ENCODE measurements at places on chromosomes 1 and 21. TPM values are rescaled to one million over a fixed set of nuclear protein-coding genes. Genes with fewer than 3 reads are reported as not detected.

The STUM gene
- total RNA-seq, result 6.6 TPM

The LIPI gene
- total RNA-seq, result not detected

The DMRTA2 gene
- total RNA-seq, result not detected

The SIPA1L2 gene
- 12.8 TPM for total RNA-seq

The OR2T11 gene
- not detected for total RNA-seq

The SPRR2F gene
- total RNA-seq, result not detected

The GLMP gene
- 21.9 TPM for total RNA-seq

The CFHR4 gene
- total RNA-seq, result not detected

The OR10J1 gene
- total RNA-seq, result not detected

The NID1 gene
- 23.4 TPM for total RNA-seq

The ZSCAN20 gene
- 0.91 TPM for total RNA-seq

The PCAT6 gene
- 4.0 TPM for total RNA-seq

The ENTREP3 gene
- total RNA-seq, result 9.6 TPM

The TMEM81 gene
- 2.8 TPM for total RNA-seq

The DYNLT4 gene
- not detected for total RNA-seq

The EFCAB14 gene
- 138 TPM for total RNA-seq

The HLCS gene
- 11.0 TPM for total RNA-seq

The KCNJ15 gene
- 55.1 TPM for total RNA-seq

The ARHGAP30 gene
- total RNA-seq, result 14.8 TPM
